Bladder microvascular endothelial cell (primary cell): ENCODE measurements at places on chromosomes 7 and 10. TPM values are rescaled to one million over a fixed set of nuclear protein-coding genes. Genes with fewer than 3 reads are reported as not detected.

The NEUROD6 gene
- total RNA-seq, result not detected in 2 replicates

The ANKRD30A gene
- total RNA-seq, result not detected in 2 replicates

The ABCA13 gene
- total RNA-seq, result under 0.01 TPM in 1 of 2 replicates, not detected in the other

The C10orf71 gene
- not detected in 2 replicates for total RNA-seq

The PILRA gene
- total RNA-seq, result 0.06 and 0.16 TPM in 2 replicates
